Fibroblast of pulmonary artery (primary cell): ENCODE measurements at places on chromosomes 6 and 20.

DNA sequence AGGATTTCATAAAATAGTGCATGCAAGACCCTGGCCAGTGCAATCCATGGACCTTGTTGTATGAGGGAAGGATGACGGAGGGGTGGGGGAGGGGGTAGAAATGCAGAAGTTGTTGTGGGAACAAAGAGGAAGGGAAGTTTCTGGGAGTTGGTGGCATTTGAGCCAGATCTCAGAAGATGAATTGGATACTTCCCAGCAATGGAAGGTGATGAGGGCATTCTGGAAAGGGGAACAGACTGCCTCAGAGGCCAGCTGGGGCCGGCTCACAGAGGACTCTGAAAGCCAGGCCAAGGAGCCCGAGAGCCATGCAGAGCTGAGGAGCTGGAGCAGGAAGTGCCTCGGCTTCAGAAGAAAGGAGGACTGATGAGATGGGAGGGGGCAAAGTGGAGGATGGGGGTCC lies 2.7 kb downstream of the TMEM74B start:
- no peak for DNase-seq

DNA sequence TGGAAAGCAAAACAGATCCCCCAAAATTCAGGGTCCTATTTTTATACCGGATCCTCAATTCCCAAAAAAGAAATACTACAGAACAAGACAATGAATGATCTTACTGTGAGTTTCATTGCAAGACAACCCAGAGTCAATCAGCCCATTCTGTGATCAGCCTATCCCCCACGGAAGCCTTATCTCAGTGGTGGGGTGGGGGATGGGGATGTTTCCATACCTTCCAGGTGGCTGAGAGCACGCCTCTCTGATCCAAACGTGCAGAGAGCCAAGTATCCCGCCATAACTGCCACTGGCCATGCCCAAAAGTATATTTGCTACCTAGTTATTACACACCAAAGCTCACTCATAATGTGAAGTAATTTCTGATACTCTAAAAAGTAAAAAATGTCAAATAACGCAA lies 15.1 kb downstream of the WFDC2 start:
- DNase-seq: no peak

GRCh38 chr6:158778005-158778527 lies 41.1 kb downstream of the EZR start:
- DNase-seq: no peak

GRCh38 chr6:2760882-2761842 lies 4.0 kb upstream of the WRNIP1 start:
- DNase-seq: no peak

GRCh38 chr20:11255860-11256259 lies 582.1 kb upstream of the JAG1 start:
- no peak for DNase-seq

GRCh38 chr6:8750627-8751026 lies 315.3 kb upstream of the SLC35B3 start:
- DNase-seq: no peak

GRCh38 chr6:5234874-5235273 lies 25.9 kb downstream of the LYRM4 start:
- no peak for DNase-seq

DNA sequence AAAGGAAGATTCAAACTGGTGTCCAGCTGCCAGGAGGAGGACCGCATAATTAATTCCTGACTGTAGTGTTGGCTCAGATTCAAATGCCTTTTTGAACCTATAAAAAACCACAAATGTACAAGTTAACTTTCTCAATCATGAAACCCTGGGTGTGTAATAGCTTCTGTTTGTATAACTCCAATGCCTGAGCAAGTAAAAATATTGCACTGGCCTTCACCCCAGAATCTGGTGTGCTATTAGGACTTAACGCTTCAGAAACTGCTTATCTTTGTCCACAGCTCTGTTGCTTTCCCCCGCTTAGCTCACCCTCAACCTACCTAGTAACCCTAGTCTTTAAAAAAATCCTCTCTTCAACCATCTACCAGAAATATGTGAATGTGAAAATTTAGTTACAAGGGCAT lies 119.1 kb upstream of the MAP7 start:
- DNase-seq: peak; percentile 81

DNA sequence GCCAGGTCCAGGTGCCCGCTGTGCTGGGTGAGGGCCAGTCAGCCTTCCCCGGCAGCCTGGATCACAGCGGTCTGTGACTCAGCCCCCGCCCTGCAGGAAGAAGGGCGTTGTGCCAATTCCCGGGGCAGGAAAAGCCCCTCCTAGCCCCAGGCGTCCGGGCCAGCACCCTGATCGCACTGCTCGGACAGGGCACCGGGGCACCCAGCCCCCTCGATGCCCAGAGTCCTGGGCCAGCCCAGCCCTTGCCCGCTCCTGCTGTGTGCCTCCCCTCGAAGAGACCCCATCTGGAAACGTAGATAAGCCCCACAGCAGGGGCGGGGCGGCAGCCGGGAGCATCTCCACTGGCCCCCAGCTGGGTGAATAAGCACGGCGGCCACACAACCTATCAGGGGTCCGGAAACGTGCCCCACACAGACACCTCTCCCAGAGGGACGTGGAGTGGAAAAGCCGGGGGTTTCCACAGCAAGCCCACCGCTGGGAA lies 9.9 kb downstream of the LAMA5 start:
- DNase-seq: peak; percentile 71

GRCh38 chr6:142055219-142055618 lies 77.5 kb upstream of the GJE1 start:
- DNase-seq: no peak

GRCh38 chr6:14974792-14975470 lies 270.9 kb upstream of the JARID2 start:
- no peak for DNase-seq

DNA sequence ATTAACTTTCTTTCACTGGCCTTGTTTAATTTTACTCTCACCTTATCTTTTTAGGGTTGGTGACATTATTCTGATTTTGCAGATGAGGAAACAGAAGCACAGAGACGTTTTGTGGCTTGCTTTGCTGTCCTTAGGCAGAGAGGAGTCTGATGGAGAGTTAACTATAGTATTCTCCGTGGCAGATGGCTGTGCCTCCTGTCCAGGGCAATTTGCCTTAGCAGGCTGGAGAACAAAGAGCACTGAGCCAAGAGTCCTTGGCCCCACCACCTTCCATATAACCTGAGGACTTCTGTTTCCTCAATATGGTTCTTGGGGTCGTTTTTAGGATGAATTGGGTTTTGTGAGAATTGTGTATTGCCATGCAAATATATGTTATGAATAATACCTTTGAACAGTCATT lies 71.4 kb upstream of the BACH2 start:
- no peak for DNase-seq

GRCh38 chr6:142195862-142196541 lies 48.9 kb downstream of the VTA1 start:
- no peak for DNase-seq

GRCh38 chr6:159464816-159465215 lies 228.2 kb downstream of the SOD2 start:
- DNase-seq: no peak

GRCh38 chr6:5012519-5012918 lies 8.7 kb upstream of the RPP40 start:
- DNase-seq: peak; percentile 33

GRCh38 chr6:160278311-160278710 lies 19.7 kb upstream of the SLC22A2 start:
- DNase-seq: no peak

GRCh38 chr20:63626424-63627128 lies at the start of gene GMEB2:
TSS of gene GMEB2 (minus strand) at chr20:63627101. CDS start at chr20:63619397, 7,704 bp downstream.
- DNase-seq: peak; percentile 68

- no peak for DNase-seq
Observed at GRCh38 chr20:29300579-29301551, 1956.6 kb upstream of the DEFB115 start.

GRCh38 chr6:32046450-32047083 lies 8.4 kb downstream of the CYP21A2 start:
- peak; percentile 31 for DNase-seq

DNA sequence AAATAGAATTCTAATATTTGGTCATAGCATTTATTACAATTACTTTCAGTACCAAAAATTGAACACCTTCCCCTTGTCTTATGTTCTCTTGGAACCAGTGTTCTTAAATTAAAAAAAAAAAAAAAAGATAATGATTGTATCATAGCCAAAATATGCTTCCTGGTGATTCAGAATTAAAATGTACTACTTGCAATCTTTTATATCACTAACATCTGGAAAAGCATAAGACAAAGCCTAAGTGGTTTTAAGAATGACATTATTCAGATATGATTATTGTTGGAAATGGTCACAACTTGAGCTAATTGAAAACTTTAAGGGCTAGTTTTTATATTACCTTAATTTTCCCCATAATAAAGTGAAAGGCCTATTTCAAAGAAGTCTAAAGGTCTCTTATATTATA lies 493.3 kb upstream of the MARCKS start:
- no peak for DNase-seq

DNA sequence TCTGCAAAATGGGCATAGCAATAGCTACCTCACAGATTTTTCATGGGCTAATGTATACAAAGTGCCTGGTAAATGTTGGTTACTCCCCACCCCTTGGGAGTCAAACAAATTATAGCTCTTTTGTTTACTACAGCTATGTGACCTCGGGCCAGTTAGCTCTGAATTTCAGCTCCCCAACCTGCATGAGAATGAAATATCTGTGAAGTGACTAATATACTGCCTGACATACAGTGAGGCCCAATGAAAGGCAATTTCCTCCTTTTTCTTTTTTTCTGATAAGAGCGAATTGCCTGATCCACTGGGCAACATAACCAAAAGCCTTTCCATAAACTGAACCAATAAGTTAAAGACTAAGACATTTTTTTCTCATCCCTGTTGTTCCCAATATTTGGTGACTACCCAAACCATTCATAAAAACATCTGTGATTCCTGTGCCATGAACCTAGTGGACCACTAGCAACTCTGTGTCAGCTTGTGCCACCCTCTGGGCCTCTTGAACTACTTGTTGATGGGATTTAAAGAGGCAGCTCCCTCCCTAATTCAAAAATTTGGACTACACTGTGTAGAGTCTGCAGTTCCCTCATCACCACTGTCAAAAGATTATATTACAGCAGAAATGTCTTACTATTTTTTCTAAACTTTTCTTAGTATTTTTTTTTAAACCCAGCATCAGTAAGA lies 91.9 kb upstream of the TMEM30A start:
- DNase-seq: peak; percentile 64

GRCh38 chr20:22679197-22679596 lies 94.8 kb upstream of the FOXA2 start:
- no peak for DNase-seq

DNA sequence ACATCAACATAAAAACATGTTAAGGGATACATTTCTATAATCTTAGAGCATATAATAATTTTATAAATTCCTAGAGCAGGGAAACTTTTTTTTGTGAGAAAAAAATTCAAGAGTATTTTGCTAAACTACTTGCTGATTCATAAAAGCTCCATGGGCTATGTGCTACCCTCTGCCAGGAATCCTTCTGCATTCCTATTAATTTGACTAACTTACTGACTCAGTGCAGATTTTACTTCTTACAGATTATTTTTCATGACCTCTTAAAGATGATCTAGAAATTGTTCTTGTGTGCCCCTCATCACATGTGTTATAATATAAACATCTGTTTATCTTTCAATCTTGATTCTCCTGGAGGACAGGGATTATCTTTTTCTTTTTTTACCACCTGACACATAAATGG lies 5.7 kb downstream of the VTA1 start:
- peak; percentile 54 for DNase-seq

DNA sequence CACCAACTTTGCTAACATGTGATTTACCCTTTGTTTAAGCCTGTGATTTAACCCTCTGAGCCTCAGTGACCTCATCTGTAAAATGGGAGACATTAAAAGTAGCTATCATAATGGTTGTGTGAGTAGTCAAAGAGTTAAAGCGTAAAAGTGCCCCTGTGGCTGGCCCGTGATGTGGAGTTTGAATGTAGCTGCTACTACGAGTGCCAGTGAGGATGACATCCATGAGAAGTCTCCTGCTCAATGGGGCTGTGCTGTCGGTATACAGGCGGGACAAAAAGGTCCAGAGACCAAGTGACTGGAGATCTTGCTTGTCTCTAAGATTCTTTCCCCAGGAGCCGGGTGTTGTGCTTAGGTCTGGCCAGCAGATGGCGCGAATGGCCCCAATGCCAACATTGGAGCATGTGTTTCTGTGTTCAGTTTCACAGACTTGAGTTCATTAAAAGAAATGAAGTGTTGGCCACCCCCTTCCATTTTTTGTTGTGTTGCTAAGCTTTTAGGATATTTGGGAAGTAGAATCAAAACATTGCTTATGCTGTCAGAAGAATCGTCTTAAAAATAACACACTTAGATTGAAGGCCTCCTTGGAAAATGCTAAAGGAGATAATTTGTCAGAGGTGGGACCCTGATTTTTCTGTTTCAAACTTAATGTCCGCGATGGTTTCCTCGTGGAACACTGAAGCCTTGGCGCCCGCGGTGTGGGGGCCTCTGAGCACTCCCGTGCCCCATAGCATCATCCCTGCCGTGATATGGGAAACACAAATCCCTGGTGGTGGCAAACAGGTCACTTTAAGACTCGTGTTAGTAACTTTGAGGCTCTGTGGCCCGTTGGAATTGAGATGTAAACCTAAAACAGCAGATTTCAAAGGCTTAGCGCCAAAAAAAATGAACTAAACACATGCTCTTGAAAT lies 9.3 kb upstream of the RBM38 start:
- peak; percentile 79 for DNase-seq

- no peak for DNase-seq
Observed at GRCh38 chr6:150549007-150549406, 50.7 kb upstream of the PLEKHG1 start.

DNA sequence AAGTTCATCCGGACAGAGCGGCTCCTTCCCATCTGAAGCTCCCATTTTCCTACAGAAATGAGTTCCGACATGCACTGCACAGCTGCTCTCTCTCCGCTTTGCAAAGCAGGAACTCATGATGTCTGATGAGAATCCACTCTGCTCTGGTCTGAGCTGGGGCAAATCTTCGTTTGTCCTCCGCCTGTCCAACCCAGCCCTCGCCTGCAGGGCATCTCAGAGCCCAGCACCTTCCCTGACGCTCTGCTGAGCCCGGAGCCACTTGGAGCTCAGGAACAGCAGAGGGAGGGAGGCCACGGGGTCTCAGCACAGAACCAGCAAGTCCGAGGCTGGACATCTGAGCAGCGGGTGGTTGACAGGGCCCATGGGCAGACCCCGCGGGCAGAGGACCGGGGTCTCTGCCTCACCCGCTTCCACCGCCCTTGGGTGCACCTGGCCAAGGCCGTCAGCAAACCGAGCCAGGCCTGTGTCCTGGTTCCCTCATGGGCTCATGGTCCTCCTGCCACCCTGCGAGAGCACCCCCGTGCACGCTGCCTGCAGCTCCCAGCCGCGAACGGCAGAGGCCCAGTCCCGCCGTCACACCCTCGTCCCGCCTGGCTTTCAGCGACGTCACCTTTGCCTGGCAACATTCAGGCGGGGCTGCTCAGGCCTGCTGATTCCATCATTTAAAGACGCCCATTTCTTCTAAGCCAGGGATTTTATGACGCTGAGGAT lies 78.5 kb upstream of the BHLHE23 start:
- DNase-seq: no peak

- peak; percentile 35 for DNase-seq
Observed at GRCh38 chr20:62203378-62204030, 16.6 kb downstream of the HRH3 start.
